ENCODE measurements at places on chromosomes 1 and 21.
A peak's percentile ranks its signal among the peaks of the same experiment; 100 is the strongest.

DNA sequence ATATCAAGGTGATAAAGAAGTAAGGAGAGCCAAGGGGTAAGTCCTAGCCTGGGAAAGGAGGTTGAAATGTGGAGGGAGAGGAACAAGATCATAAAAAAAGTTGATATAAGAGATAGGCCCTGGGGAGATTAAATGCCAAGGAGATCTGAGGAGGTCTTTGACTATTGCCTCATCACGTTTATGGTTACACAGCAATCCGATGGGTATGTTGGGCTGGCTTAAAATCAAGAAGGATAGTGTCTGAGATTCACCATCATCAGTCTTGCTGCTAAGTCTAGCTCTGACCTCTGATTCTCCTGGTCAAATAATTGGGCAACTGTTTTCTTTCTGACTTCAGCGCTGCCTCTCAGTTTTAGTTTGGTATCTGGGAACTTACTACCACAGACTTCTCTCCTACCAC lies 416.3 kb downstream of the GPATCH2 start:
- no peak for DNase-seq

- no peak for DNase-seq
These were observed 160.5 kb upstream of the PDE4B start for GRCh38 chr1:65632235-65632634.

GRCh38 chr1:98914547-98914946 lies 90.1 kb downstream of the PLPPR5 start:
- no peak for DNase-seq

- no peak for DNase-seq
These were observed 192.2 kb downstream of the ST6GALNAC3 start for GRCh38 chr1:76266762-76267161.

- no peak for DNase-seq
These were observed 36.5 kb downstream of the KCNK2 start for GRCh38 chr1:215119056-215119455.

GRCh38 chr1:151720554-151720953 lies 768 bp upstream of the RIIAD1 start:
- no peak for DNase-seq

GRCh38 chr1:17984583-17984982 lies 123.0 kb upstream of the IGSF21 start:
- DNase-seq: no peak

DNA sequence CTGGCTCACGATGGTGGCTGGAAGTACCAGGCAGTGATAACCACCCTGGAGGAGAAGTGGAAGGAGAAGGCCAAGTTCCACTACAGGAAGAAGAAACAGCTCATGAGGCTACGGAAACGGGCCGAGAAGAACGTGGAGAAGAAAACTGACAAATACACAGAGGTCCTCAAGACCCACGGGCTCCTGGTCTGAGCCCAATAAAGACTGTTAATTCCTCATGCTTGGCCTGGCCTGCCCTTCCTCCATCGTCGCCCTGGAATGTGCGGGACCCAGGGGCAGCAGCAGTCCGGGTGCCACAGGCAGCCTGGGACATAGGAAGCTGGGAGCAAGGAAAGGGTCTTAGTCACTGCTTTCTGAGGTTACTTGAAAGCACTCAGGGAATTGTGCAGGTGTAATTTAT lies 10.8 kb downstream of the IL24 start:
- DNase-seq: no peak

DNA sequence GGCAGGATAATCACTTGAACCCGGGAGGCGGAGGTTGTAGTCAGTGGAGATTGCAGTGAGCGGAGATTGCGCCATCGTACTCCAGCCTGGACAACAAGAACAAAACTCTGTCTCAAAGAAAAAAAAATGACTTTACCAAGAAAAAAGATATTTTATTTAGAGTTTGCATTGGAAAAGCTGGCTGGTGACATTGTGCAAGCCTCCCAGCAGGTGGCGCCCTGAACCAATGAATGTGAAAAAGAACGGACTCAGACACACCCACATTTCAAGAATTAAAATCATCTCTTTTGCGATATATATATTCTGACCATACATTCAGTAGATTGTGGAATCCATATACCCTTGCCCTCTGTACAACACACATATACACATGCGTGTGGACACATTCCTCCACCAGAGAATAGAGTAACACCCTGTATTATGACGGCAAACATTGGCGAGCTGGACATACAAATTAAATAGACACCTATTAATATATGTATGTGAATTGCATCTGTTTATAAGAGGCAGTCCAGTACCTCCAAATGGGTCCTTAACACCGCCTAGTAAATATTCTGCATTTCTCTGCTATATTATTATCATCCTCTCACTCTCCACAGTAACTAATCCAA lies 39.0 kb upstream of the CADM3 start:
- peak; percentile 59 for DNase-seq

DNA sequence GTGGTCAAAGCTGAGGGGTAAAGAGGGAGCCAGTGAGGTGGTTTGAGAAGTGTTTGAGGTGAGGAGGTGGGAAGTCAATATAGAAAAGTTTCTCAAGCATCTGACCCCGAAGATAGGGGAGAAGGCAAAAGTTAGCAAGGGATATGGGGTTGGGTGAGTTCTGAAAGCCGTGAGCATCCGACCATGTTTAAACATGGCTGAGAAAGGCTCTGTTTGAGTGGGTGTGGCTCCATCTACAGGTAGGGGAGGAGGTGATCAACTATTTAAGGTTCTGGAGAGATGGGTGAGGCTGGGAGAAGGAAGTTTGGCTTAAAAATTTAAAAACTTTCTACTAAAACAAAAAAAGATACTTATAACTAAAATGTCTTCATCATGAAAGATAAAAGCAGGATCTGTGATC lies 273.8 kb downstream of the KCNJ6 start:
- DNase-seq: no peak

DNA sequence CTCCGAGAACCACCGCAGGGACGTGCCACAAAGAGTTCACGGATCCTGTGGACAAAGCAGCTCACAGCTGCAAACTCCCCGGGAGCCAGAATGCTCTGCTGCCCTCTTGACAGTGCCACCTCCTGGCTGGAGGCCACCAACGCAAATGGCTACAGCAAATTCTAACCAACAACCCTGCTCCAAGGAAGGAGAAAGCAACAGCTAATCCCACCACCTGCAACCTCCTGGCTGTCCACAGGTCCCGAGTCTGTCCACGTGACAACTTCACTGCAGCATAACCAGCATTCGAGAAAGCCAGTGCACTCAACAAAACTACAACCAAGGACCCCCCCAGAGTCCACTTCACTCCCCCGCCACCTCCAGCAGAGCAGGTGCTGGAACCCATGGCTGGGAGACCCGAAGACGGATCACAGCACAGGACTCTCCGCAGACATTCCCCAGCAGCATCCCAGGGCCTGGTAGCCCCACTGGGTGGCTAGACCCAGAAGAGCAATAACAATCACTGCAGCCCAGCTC lies 17.3 kb downstream of the POFUT2 start:
- DNase-seq: no peak

DNA sequence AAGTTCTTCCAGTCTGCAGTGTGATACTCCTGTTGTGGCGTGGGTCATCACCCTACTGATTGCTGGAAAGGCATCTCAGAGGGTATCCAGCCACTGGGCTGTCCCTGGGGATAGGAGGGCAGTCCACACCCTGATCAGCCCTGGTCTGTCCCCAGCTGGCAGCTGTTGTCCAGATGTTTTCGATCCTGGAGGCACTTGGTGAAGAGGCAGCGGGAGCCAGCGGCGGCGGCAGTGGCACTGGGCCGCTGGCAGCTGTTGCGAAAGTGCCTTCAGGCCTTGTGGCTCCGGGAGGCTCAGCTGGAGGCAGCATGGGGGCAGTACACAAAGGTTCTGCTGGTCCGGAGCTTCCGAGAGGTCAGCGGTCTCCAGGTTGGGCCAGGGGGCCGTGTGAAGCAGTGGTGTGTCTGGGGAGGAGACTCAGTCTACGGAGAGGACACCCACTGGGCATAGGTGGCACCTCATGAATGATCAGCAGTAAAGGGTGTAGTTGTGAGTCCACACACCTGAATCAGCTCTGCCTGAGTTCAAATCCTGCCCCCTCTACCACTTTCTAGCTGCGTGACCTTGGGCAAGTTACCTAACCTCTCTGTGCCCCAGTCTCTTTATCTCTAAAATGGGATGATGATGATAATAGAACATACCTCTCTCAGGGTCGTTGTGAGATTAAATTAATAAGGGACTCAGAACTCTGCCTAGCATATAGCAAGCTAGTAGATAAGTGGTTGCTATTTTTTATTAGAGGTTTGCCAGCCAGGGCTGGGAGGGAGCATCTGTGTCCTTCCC lies 6.1 kb downstream of the C1orf167 start:
- DNase-seq: no peak

GRCh38 chr1:201307231-201307630 lies 23.9 kb downstream of the PKP1 start:
- no peak for DNase-seq

DNA sequence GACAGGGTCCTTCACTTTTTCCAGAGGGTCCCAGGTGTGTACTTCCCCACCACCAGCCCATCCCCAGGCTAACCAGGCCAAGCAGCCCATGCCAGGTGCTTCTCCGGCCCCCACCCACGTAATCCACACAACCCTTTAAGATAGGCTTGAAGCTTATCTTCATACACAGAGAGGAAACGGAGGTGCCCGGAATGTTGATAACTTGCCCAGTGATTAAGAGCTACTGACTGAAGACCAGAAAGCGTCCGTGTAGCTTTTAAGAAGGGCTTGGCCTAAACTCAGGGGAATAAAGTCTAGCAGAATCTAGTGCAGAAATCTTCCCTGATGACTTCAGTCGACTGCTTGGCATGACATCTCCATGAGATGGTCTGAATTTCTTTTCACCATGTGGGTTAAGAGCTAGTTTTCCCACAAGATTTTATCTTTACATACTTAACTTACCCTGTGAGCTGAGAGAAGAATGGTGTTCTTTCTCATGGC lies 138.7 kb downstream of the GALNT2 start:
- DNase-seq: no peak

DNA sequence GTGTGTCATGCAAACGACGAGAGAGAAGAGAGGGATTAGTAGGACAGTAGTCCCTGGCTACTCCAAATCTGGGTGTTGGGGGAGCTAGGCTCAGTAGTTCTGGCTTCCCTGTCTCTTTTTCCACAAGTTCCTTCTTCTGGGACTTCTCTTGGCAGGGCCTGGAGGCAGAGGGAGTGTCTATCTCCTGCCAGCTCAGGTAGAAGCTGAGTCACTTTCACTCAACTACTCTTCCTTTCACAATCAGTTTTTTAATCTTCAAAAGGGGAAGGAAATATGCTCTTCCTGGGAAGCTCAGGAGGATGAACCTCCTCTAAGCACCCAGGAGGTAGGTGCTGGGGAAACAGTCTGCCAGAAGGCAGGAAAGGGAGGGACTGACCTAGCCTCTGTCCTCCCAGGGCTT lies 35.2 kb upstream of the MAGOH start:
- DNase-seq: no peak

DNA sequence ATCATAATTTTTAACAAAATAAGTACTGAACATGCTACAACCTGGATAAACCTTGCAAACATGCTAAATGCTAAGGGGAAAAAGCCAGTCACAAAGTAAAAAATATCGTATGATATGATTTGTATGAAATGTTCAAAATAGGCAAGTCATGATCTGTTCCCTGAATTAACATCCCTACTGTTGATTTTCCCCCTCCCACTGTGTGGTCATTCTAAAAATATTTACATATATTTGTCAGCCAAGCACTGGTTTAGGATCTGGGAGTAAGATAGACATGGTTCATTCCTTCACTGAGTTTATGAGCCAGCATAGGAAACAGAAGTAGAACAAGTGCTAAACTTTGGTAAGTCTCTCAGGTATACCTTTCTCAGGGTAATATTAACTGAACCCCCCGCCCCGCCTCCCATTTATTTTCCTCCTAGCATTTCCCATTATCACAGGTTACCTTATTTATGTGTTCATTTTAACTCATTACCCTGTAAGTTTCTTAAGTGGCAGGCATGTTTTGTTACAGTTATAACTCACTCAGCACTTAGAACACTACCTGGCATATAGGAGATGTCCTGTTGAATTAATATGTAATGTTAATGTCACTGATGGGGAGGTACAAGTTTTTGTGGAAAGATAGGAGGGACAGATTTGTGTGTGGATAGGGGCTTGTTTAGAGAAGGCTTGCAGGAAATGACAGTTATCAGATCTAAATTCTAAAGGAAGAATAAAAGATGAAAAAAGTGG lies 12.3 kb downstream of the UQCRH start:
- no peak for DNase-seq

GRCh38 chr21:34881421-34881820 lies 167.7 kb downstream of the RUNX1 start:
- no peak for DNase-seq

DNA sequence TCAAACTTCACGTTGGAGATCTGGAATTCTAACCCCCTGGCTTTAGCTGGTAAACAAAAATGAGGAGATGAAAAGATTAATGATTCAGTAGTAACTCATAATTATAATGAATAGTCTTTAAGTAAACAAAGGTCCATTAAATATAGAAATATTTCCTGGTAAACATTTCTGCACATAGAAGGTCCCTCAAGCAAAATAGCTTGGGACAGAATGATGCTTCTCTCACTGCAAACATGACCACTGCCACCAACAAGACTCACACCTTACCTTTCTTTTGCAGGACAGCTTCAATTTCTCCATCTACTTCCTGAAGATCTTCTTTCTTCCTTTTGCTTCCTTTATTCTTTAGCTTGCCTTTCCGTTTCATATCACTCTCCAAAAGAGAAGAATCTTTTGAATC lies 25.2 kb downstream of the NVL start:
- no peak for DNase-seq

DNA sequence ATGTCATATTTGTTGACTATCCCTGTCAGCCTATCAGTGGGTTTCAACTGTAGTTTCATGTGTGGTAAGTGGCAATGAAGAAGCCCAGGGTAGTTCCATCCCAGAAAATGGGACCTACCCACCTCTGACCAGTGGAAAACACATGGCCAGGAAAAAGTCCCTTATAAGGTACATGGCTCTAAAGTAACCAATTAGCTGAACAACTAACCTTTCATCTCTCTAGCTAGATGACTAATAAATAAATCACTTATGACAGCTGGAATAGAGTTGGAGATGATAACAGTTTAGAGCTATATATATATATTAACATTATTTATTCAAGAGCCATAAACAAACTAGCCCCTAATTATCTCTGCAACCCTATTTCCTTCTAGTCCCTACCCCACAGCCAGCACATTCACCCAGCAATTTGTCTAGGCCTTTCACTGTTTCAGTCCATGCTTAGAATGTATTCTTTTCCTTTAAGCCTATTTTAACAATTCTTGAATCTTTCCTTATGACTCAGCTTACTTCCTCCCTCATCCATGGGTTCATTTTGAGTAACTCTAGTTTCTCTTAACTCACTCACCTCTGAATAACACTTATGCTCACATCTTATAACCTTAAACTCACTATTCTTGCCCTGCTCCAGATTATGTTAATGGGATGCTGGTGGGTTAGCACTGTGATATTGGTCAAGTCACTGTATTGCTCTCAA lies 83.7 kb downstream of the TNFSF18 start:
- no peak for DNase-seq

- DNase-seq: no peak
These were observed 11.8 kb downstream of the CFAP107 start for GRCh38 chr1:12757836-12758235.

DNA sequence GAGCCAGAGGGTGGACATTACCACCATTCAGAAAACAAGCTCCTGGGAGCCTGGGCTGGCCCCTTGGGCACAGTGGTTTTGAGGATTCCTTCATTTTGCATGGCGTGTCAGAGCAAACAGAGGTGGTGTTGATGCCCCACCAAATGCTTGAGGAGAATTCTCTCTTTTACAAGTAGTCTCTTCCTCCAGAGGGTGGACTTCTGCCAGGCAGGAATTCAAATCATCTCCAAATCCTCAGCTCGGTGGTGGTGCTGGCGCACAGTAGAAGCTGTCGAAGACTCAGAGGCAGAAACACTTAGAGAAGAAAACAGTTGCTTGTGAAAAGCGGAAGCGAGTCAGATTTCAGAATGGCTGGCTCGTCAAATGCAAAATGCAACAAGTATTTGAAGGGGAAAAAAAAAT lies 3.4 kb upstream of the CHI3L1 start:
- DNase-seq: no peak

Measured in T-helper 17 cell (primary cell).